ENCODE measurements at places on chromosomes 7 and 10. TPM values are rescaled to one million over a fixed set of nuclear protein-coding genes. Genes with fewer than 3 reads are reported as not detected.
A peak's percentile ranks its signal among the peaks of the same experiment; 100 is the strongest.

DNA sequence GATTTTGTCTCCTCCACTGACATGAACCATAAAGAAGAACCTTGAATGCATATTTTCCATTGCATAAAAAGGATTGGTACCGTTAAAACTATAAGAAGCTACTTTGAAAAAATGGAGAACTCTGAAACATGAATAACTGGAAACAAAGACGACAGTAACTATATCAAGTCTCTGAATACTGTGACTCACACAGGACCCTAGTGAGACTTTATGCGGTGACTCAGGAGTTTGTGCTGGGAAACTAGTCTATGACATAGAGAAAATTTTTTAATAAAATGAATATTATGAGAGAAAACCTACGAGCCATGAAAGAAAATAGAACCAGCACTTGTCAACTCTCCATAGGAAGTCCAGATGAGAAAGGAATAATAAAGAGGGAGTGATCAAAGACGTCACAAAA is 339.9 kb upstream of the ADARB2 start:
- no peak overlapping the region for H3K4me3 ChIP-seq
- no peaks in the 10 kb centered on the region for H3K36me3 ChIP-seq
- H3K27me3 ChIP-seq: no peaks in the 10 kb centered on the region
- no peak for DNase-seq

- H3K4me3 ChIP-seq: peak overlapping the region; percentile 43
- H3K36me3 ChIP-seq: no peaks in the 10 kb centered on the region
- H3K4me1 ChIP-seq: peaks cover 33% of the 10 kb centered on the region
- H3K27ac ChIP-seq: peak overlapping the region; percentile 99
Measured at GRCh38 chr10:96765406-96766240, 45.3 kb upstream of the PIK3AP1 start.

The NUTM2A gene
- 0.14 TPM for total RNA-seq

The VSTM4 gene
- not detected for total RNA-seq

- H3K27me3 ChIP-seq: no peaks in the 10 kb centered on the region
- no peak overlapping the region for H3K27ac ChIP-seq
- DNase-seq: no peak
- no peak overlapping the region for H3K4me3 ChIP-seq
- peaks cover 6% of the 10 kb centered on the region for H3K4me1 ChIP-seq
Measured at GRCh38 chr7:140034421-140034820, 28.3 kb downstream of the PARP12 start.

DNA sequence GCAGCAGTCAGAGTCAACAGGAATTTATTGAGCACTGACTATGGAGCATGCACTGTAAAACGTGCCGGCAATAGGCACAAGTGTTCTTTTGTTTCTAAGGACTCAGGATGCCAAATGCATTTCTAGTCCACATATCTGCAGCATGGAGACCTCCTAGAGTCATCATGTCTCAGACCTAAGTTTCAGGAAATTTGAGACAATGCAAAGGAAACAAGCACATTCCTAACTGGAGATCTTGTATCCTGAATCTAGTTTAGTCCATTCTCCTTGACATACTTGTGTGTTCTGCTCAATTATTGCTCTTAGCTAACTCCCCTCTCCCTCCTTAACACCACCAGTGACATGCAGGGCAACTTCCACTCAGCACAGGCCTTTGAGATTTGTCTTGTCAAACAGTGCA is 173.2 kb downstream of the ZNF438 start:
- H3K36me3 ChIP-seq: no peaks in the 10 kb centered on the region
- H3K4me1 ChIP-seq: no peaks in the 10 kb centered on the region
- H3K4me3 ChIP-seq: no peak overlapping the region
- DNase-seq: no peak

DNA sequence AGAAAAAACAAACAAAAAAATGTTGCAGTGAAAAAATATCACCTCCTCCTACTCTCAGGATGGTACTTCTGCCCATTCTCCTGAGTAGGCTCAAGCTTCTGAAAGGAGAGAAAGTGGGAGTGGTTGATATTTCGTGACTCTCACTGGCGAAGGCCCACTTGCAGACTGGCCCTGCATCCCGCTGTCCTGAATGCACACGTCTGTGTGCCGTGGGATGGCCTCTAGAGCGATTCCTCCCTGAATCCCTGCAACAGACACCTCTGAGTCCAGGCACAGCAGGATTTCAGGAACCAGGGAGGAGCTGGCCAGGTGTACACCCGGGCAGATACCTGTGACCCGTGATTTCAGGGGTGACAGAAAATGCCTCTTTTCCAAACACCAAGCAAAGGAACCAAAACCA is 319.2 kb downstream of the DPP6 start:
- no peaks in the 10 kb centered on the region for H3K27me3 ChIP-seq
- H3K36me3 ChIP-seq: no peaks in the 10 kb centered on the region
- DNase-seq: no peak
- no peak overlapping the region for H3K27ac ChIP-seq
- no peak overlapping the region for H3K4me3 ChIP-seq
- no peaks in the 10 kb centered on the region for H3K4me1 ChIP-seq

- no peak for DNase-seq
- H3K4me1 ChIP-seq: no peaks in the 10 kb centered on the region
- H3K27me3 ChIP-seq: no peaks in the 10 kb centered on the region
- no peak overlapping the region for H3K4me3 ChIP-seq
- H3K27ac ChIP-seq: no peak overlapping the region
Measured at GRCh38 chr10:88147000-88147798, 283.8 kb downstream of the PTEN start.

GRCh38 chr10:46293832-46294640 is 7.2 kb downstream of the ANTXRL start:
- peak; percentile 47 for DNase-seq
- H3K27me3 ChIP-seq: no peaks in the 10 kb centered on the region
- no peak overlapping the region for H3K4me3 ChIP-seq
- H3K36me3 ChIP-seq: no peaks in the 10 kb centered on the region

DNA sequence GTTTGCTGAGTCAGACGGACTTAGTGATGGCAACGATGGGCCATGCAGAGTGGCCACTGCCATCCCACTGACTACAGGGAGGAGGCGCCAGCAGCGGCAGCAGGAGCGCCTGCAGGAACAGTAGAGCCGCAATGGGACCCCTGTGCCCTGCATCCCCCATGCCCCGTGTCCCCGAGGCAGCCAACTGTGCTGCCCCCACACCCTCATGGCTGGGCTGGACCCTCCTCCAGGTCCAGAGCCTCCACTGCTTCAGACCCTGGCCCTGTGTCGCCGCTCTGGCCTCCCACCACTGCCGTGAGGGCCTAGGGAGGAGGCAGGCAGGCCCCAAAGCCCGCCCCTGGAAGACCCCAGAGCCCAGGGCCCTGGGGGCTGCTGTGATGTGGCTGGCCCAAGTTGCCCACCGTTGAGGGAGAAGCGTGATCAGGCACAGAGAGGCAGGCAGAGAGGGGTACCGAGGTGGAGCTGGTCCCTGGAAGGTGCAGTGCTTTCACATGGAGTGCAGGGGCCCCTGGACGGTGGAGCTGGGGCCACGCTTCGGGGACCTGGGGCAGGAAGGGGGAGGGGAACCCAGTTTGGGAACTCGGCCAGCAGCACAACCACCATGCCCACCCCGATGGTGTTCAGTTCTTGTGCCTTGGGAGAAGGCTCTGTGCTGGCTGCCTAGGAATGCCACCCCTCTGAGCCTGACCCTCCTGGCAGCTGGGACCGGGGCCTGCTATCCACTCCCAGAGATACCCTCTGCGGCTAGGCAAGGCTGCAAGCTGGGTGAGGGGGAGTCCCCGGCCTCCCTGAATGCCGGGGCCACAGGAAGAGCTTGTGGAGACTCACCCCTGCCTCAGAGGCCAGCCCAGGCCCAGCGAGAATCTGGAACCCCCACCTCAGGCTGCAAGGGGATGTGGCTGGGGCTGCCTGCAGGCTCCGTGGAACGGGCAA is 32.6 kb downstream of the DKK1 start:
- H3K27me3 ChIP-seq: no peaks in the 10 kb centered on the region
- no peaks in the 10 kb centered on the region for H3K4me1 ChIP-seq
- no peak overlapping the region for H3K4me3 ChIP-seq
- no peaks in the 10 kb centered on the region for H3K36me3 ChIP-seq

- H3K4me3 ChIP-seq: no peak overlapping the region
- DNase-seq: no peak
- H3K36me3 ChIP-seq: no peaks in the 10 kb centered on the region
Measured at GRCh38 chr7:114008696-114009095, 89.9 kb upstream of the PPP1R3A start.
